ENCODE measurements at places on chromosomes 7 and 10.

GRCh38 chr10:44102726-44103255 lies 282.1 kb downstream of the CXCL12 start:
- DNase-seq: no peak

GRCh38 chr7:2809903-2810625 lies 34.0 kb downstream of the GNA12 start:
- DNase-seq: no peak

DNA sequence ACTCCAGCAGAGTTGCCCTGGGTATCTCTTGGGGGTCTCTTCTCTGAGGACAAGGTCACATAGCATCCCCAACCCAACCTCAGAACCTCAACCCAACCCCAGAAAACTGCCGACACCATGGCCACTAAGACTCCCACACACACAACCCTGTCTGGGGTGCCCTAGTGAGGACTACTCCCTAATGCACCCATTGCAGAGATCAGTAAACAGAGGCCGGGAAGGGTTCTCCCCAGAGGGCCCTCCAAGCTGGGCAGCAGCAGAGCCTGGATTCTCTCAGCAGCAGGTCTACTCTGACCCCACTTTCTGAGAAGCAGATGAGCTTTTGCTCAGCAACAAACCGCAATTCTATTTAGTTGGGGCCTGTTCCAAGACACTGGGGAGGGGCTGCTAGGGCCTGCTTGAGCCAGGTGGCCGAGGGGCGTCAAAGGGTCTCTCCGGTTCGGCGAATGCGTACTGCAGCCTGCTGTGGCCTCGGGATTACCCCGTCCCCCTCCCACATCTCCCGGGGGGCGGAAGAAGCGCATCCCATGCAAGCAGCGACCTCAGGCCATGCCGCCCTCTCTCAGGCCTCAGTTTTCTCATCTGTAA lies 828 bp downstream of the OGDHL start:
- DNase-seq: no peak

GRCh38 chr7:54632696-54633095 lies 90.5 kb downstream of the VSTM2A start:
- DNase-seq: no peak

DNA sequence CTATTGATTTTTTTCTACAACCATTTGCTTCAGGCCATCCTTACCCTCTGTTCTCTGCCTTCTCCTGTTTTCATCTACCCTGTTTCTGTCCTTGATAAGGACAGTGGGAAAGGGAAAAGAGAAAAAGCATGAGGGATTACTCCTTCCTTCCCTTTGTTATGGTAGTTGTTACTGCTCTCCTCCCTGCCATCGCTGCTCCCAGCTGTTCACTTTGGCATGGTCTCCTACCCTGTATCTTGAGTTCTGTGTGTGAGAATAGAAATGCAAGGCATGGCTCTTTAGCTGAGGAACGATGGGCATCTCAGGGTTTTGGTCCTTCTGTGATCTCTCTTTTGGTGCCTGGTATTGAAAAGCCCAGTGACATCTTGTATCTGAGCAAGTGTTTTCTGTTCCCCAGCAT lies 6.4 kb downstream of the CCSER2 start:
- DNase-seq: no peak

GRCh38 chr7:147412109-147412508 lies 1178.5 kb upstream of the C7orf33 start:
- DNase-seq: no peak

- DNase-seq: no peak
Measured at GRCh38 chr10:62384057-62384446, 9.9 kb downstream of the ZNF365 start.

- DNase-seq: no peak
Measured at GRCh38 chr10:68950598-68950997, 5.4 kb upstream of the DDX21 start.

DNA sequence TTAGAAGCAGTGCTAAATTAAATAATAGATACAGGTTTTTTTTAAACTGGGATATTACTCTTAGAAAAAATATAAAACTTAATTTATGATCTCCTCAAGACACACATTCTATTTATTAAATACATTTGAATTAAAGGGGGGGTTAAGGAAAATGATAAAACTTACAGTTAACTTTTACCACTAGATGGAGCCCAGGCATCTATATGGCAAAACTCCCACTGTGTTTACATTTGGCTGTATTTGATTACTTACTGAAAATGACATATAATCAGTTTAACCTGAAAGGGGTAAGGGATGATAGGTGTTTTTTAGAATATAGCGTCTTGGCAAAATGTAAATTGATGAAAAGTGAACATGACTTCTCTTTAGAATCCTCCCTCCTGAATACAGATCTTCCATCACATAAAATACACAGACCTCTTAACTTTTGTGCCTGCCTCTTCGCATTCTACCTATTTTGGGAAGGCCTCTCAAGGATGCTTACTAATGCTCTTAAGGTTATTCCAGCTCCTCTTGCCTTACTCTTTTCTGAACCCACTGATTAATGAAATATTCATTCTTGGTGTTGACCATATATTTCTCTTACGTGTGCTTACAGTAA lies 235.7 kb downstream of the AGMO start:
- DNase-seq: no peak

DNA sequence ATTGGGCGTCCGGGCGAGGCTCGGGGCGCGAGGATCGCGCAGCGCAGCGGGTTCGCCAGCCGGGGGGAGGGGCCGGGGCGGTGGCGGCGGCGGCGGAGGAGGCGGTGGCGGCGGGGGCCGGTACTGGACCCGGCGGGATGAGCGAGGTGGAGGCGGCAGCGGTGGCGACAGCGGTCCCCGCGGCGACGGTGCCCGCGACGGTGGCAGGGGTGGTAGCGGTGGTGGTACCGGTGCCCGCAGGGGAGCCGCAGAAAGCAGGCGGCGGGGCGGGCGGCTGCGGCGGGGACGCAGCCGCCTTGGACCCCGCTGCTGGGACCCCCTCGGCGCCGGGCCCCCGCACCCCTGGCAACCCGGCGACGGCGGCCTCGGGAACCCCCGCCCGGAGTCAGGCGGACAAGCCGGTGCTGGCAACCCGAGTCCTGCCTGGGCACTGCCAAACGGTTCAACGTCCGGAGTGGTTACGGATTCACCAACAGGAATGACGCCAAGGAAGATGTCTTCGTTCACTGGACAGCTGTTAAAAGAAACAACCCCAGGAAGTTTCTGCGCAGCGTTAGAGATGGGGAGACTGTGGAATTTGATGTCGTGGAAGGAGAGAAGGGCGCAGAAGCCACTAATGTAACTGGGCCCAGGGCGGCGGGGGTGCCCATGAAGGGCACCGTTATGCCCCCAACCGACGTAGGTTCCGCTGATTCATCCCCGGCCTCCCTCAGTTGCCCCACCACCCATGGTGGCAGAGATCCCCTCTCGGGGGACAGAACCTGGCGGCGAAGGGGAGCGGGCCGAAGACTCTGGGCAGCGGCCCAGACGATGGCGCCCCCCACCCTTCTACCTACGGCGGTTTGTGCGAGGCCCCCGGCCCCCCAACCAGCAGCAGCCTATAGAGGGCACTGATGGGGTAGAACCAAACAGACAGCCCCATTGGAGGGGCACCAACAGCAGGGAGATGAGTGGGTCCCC lies 100.3 kb upstream of the CPXM2 start:
- no peak for DNase-seq

DNA sequence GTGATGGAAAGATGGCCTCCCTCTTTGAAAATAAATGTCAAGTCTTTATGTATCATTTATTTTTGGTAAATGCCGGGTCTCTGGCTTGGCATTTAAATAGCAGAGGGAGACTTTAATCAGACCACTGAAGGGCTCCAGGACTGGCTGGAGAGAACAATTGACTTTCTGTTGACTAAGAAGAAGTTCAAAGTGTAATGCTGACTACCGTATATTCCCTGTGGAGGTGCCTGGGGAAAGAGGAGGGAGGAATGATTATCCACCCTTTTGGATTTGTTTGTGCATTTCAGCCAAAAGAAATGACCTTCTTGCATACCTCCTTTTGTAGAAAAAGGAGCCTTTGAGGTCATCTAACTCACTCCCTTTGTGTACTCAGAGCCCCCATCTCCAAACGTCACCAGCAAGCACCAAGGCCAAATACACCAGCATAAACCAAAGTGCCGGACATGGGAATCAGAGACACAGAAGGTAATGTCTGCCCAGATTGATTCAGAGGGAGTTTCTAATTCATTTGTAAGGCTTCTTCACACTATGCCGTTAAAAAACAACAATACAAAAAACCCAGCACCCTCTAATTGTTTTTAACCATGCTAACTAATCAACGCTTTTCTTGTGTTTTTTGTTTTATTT lies 75.2 kb downstream of the PRLHR start:
- no peak for DNase-seq

DNA sequence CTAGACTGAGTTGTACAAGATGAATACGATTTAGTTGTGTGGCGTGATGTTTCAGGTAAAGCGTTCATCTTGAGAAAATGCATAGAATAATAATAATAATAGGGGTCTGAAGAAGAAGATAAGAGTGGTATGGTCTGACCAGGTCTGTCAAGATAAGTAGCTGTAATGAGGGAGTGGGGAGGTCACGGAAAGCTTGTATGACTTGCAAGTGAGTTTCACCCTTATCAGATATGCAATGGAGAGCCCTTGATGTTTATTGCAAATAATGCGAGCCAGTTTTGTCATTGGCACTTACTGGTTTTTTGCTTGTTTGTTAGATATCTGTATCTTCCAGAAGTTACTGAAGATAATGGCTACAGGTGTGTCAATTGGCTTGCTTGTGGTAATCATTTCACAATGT lies 611.5 kb downstream of the CNTNAP2 start:
- no peak for DNase-seq

DNA sequence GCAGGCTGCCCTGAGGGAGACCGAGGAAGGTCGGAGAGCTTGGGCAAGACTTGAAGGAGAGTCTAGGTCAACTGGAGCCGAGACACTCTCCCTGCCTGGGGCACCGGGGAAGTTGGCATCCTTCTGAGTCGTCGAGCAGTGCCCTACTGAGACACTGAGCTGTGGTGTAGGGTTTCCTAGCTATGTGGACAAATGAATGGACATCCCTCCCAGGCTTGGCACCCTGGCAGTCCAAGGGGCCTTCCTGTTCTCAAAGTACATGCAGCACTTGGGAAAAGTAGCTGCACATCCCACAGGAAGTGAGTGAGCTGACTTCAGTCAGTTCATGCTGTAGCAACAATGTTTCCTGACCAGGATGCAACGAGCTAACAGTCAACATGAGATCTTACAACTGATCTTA lies 57.2 kb upstream of the INPP5A start:
- DNase-seq: no peak

- DNase-seq: no peak
Measured at GRCh38 chr7:6403907-6404306, 43.8 kb downstream of the DAGLB start.

DNA sequence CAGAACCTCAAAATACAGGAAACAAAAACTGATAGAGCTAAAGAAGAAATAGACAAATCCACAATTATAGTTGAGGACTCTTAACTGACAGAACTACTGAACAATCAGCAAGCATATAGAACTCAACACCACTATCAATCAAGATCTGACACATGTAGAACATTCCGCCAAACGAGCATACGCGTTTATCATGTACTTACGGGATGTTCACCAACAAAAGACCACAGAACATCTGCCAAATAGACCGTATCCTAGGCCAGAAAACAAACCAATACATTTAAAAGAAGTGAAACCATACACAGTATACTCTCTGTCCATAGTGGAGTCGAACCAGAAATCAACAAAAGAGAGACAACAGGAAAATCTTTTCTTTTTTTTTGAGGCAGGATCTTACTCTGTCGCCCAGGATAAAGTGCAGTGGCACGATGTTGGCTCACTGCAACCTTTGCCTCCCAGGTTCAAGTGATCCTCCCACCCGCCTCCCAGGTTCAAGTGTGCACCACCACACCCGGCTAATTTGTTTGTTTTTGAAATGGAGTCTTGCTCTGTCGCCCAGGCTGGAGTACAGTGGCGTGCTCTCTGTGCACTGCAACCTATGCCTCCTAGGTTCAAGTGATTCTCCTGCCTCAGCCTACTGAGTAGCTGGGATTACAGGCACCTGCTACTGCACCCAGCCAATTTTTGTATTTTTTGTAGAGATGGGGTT lies 5.1 kb downstream of the GNA12 start:
- DNase-seq: no peak

GRCh38 chr7:82444220-82444909 lies 788 bp upstream of the CACNA2D1 start:
- DNase-seq: no peak

DNA sequence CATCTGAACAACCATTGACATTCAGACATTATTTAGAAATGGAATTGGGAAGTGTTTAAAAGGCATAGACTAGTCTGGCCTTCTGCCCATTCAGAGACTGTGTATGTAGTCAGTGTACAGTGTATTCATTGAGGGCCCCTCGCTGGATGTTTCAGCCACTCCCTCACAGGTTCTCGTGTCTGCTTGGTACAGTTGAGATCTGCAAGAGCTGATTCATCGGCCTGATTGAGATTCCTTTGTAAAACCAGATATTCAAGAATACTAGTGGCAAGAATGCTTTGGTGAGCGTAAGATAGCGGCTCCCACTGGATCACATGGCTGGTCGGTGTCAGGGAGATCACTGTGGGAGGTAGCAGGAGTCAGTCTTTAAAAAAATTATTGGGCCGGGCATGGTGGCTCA lies 119.5 kb downstream of the TCF7L2 start:
- no peak for DNase-seq

- no peak for DNase-seq
Measured at GRCh38 chr10:114294549-114294948, 55.5 kb downstream of the VWA2 start.

- no peak for DNase-seq
Measured at GRCh38 chr7:45118889-45119331, 7.4 kb upstream of the TBRG4 start.

GRCh38 chr10:34489411-34489810 lies 325.7 kb downstream of the PARD3 start:
- DNase-seq: no peak

DNA sequence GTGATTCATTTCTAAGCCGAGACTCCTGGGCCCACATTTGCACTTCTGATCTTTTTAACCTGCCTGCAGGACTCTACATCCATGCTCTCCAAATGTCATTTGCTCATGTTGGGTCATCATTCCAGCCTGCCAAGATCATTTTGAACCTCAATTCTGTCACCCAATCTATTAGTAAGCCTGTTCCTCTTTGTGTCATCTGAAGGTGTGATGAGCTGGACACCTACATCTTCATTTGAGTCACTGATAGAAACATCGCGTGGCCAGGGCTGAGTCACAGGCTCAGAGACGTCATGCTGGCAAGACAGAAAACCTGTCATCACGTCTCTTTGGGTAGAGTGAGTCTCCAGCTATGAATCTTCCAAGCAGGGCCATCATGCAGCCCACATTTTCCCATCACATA lies 65.3 kb upstream of the SLF2 start:
- no peak for DNase-seq

GRCh38 chr7:136030867-136031318 lies 53.7 kb upstream of the MTPN start:
- no peak for DNase-seq

DNA sequence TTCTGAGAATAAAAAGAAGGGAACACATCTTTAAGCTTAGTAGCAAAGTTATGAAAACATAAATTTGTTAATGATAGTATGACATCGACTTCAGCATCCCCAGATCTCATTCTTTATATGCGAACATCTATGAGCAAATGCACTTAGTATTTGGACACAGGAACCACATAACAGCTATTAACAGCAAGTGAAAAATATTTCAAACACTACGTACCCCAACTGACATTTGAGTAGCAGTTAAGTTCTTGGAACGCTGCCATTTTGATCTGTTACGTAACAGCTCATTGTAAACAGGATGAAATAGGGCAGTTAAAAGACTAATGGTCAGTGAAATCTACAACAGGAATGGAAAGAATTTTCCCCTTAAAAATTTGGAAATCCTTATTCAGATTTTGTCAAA lies 428.9 kb downstream of the TNS3 start:
- no peak for DNase-seq

All from hypothalamus (tissue), 51 donors.